ENCODE measurements at places on chromosomes 1 and 21.
A peak's percentile ranks its signal among the peaks of the same experiment; 100 is the strongest.

DNA sequence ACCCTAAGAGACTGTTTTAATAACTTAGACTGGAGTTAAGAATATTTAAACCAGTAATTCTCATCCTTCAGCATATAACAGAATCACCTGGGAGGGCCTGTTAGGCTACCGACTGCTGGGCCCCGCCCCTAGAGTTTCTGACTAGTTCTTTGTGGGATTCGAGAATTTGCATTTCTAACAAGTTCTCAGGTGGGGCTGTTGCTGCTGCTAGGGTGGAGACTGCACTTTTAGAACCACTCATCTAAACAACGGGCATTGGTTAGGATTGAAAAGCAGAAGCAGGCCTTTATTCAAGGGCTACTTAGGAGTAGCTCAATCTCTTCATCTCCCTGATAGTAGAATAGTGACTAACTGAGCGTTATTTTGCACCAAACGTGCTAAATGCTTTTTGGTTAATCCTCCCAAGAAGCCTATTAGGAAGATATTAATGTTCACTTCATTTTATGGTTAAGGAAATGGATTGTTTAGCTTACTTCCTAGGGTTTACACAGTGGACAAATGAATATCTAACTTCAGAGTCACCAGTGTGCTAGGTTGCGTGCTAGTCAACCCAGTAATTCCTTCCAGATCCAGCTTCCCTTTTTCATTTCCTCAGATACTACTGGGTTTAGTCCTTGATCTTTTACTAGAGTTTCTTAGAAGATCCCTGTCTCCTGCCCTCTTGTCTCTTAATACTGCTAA lies 31.1 kb upstream of the UAP1 start:
- no peak for DNase-seq

- no peak for DNase-seq
These were observed 10.8 kb downstream of the AHDC1 start for GRCh38 chr1:27592931-27593677.

DNA sequence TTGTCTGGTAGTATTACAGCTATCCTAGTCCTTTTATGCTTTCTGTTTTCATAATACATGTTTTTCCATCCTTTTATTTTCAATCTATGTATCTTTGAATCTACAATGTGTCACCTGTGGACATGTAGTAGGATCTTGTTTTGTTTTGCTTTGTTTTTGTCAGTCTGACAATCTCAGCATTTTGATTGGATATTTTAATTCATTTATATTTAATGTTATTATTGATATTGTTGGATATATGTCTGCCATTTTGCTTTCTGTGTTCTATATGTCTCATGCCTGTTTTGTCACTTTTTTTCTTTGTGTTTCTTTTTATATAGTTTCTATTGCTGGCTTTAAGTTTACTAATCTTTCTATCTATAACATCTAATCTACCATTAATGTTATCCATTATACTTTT lies 11.5 kb upstream of the PRSS38 start:
- no peak for DNase-seq

GRCh38 chr1:109615879-109616278 lies 3.5 kb downstream of the GNAT2 start:
- no peak for DNase-seq

DNA sequence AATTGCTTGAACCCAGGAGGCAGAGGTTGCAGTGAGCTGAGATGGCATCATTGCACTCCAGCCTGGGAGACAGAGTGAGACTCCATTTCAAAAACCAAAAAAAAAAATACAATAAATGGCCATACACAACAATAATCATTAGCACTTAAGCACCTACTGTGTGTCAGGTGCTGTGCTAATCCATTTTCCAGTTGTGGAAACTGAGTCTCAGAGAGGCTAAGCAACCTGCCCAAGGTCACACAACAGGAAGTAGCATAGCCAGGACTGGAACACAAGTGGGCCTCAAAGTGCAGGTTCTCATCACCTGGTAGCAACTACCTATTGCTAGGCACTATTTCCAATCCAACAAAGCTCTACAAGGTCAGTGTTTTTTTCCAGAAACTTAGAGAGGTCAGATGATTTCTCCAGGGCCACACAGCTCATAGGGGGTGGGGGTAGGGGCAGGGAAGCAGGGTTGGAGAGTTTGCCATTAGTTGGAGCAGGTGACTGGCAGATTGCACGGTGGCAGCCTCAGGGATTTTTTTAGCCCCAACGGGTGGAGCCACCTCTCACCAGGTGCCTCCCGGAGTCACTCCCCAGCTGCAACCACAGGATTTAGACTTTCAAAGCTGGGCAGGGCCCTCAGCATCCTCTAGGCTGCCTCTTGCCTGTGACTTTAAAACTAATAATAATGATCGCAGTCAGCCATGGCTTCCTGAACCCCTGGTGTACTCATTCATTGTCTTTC lies 52.5 kb upstream of the ID3 start:
- DNase-seq = no peak

DNA sequence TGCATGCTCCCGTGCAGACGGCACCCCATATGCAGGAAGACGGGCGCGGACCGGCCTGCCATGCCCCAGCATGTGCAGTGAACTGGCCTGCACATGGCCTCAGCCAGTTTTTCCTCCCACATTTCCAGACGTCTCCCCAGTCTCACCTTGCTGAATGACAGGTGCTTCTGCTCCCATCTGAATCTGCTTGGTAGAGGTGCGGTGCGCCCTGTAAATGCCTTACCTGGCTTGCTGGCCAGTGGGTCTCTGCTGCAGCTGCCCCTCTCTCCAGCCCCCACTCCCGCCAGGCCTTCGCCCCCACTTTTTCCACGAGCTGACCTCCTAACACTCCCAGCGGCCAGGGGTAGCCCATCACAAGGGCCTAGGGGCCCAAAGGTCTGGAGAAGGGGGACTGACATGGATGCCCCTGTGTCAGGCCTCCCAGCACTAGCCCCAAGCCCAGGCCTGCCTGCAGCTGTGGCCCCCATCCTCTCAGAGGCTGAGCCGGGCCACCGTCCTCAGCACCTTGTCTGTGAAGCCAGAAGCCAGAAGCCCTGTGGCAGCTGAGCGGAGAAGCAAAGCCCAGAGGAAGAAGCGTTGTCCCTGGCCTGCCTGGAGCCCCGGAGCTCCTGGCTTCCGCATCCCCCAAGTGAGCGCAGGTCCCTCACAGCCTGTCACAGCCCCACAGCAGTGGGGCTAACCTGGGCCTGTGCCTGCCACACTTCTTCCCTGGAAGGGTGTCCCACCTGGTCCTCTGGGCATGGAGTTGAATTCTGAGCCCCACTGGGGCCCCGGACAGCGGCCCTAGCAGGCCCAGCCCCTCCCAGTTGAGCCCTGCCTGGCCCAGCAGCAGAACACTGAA lies 3.7 kb upstream of the SLC19A1 start:
- no peak for DNase-seq

GRCh38 chr1:154989195-154989860 lies 4.1 kb upstream of the LENEP start:
- no peak for DNase-seq

DNA sequence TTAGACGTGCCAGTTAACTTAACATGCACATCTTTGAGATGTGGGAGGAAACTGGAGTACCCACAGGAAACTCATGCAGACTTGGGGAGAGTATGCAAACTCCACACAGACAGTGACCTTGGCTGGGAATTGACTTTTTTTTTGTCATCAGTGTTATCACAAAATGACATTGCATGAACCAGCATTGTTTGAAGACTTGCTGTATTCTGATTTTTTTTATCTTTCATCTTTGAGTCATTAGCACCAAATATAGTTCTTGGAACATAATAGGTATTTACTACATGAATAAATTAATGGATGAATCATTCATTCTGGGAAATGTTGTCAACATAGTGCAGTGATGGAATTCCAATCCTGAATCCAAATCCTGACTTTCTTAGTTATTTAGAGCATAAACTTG lies 77.0 kb downstream of the ATF6 start:
- no peak for DNase-seq

DNA sequence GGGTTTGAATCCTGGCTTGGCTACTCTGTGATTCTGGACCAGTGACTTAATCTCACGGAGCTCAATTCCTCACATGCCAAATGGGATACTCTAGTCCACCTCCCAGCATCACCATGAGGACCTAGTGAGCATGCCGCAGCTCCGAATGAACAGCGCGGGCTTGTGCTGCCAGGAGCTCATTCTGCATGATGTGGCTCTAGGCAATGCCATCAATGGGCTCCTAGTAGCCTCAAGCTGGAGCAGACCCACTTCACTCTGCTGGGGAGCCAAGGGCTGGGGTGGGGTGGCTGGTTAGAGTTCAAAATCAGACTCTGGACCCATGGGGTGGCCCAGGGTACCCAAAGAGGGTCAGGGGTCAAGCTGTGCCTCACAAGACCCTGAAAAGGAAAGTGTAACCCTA lies 41.5 kb downstream of the CDK18 start:
- DNase-seq = no peak

DNA sequence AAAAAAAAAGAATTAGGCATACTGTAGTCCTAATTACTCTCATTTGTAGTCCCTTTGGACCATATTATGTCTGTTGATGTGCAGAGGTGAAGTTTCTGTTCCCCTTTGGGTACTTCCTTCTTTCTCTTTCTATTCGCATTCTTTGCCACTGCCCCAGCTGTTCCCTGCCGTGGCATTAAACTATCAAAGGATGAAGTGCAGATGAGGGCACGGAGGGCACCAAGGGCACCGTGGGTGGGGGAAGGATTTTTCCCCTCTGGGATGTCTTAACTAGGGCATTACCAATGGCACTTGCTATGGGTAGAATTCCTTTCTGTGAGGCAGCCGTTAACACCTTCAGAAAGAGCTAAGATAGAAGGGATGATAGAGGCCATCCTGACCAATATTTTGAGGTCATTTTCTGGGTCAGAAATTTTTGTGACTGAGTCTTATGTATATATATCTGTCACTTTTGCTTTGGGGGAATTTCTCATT lies 4.9 kb upstream of the MAPKAPK2 start:
- DNase-seq = no peak

DNA sequence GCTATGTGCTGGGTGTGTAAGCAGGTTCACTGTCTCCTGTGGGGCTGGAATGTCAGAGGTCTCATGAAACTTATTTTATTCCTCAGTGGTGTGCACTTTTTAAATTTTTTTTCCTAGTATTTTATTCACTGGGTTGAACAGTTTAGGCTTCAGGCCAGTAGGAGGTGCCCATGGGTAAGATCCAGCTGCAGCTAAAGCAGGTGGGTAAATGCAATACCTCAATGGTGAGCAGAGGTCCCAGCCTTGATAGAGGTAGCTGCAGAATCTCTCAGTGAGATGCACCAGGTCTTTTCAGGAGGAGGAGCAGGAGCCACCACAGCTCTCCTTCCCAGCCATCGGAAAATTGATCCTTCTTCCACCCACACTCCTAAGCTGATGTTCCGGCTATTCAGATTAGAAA lies 12.6 kb upstream of the OR6N2 start:
- DNase-seq = no peak

DNA sequence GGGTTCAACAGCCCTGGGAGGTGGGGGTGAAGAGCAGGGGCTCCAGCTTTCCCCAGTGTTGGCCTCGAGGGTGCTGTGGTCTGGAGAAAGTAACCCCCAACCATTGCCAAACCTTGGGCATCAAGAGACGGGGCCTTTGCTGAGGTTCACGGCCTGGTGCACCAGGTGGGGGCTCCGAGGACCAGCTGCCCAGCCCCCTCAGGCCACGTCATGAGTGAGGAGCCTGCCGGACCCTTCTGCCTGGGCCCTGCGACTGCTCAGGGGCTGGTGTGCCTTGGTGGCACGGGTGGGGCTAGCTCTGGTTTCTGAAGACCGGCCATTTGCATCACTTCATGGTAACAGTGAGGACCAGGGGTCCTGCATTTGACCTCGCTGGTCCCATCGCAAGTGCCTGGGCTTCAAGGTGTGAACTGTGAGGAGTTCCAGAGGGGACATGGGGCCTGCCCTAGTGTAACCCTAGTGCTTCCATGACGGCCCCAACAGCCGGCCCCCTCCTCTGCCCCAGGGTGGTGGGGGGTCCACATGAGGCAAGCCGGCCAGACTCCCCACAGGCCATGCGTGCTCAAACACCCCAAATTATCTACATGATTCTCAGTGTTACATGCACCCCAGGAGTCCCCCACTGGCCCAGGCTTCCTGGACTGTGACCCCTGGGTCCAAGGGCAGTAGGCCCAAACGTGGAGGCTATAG lies 13.5 kb downstream of the MORN1 start:
- DNase-seq = no peak

DNA sequence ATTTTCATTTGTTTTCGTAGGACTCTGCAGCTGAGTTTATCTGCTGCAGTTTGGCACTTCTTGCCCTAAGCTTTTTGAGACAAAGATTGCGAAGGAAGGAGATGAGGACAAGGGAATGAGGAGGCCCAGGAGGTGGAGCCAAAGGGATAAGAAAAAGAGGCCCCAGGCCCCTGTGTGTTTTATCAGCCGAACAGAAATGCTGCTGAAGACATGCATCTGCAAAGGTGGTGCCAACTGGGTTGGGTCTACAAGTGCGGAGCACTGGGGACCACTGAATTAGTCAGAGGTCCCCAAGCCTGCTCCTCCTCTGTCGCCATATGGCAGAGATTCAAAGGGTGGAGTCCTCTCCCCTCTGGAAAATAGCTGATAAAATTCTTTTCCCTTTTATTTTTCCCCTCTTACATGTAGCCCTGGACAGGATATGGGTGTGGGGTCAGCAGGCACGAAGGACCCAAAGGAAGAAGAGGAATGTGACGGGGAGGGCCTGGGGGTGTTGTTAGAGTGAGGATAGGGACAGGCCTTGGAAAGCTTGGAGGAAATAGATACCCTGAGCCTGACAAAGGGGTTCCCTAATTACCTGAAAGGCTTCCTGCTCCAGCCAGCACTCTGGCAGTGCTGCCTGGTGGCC lies 2.7 kb downstream of the CD34 start:
- no peak for DNase-seq

GRCh38 chr1:85884372-85885035 lies 176.3 kb upstream of the ZNHIT6 start:
- peak; percentile 2 for DNase-seq

DNA sequence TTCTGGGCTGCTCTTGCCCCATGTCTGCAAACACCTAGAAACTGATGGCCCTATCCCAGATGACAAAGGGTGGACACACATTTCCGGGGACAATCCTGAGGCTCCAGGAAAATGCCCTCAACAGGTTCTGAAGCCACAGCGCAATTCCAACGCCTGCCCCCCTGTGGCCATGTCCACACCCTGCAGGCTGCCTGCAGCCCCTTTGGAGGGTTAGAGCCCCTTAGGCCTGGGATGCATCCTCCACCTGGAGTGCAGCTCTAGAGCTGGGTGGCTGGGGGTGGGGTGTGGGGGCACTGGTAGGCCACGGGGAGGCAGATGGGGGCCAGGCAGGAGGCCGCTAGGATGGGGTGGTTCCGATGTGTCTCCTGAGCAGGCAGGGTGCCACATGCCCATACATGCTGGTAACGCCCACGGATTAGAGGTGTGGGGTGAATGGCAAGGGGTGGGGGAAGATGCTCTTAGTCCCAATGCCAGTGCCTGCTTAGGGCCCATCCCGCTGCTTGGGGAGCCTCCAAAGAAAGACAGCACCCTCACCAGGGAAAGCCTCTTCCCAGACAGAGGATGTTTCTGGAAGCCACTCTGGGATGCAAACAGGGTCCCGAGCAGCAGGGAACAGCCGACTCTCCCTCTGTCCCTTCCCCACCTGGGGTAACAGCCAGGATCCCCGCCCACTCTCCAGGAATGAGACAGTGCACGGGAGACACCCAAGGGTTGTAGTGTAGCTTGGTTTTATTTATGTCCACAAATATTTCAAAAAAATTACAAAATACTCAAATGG lies 34.0 kb downstream of the SLC45A1 start:
- DNase-seq = peak; percentile 45

GRCh38 chr1:161956930-161957329 lies 66.7 kb downstream of the OLFML2B start:
- DNase-seq = no peak
